A673 (cell line): ENCODE measurements at places on chromosomes 3 and 15. TPM values are rescaled to one million over a fixed set of nuclear protein-coding genes. Genes with fewer than 3 reads are reported as not detected.

The WDR49 gene
- not detected in 2 replicates for total RNA-seq

DNA sequence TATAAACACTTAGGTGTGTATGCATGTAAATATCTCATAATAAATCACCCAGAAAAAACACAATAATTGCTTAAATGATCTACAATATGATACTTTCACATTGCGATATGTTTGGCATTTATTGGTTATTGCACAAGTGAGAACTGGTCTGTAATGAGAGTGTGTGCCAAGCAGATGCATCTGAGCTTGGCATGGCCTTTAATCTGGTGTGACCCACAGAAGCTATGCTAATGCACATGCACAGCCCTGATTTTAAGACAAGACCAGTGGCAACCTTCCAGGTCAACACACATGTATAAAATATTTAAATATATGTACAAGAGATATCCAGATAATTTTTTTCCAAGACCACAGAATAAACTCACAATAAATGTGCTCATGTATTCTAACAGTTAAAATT, 42.7 kb downstream of the C2CD4A start:
- no peak for DNase-seq

DNA sequence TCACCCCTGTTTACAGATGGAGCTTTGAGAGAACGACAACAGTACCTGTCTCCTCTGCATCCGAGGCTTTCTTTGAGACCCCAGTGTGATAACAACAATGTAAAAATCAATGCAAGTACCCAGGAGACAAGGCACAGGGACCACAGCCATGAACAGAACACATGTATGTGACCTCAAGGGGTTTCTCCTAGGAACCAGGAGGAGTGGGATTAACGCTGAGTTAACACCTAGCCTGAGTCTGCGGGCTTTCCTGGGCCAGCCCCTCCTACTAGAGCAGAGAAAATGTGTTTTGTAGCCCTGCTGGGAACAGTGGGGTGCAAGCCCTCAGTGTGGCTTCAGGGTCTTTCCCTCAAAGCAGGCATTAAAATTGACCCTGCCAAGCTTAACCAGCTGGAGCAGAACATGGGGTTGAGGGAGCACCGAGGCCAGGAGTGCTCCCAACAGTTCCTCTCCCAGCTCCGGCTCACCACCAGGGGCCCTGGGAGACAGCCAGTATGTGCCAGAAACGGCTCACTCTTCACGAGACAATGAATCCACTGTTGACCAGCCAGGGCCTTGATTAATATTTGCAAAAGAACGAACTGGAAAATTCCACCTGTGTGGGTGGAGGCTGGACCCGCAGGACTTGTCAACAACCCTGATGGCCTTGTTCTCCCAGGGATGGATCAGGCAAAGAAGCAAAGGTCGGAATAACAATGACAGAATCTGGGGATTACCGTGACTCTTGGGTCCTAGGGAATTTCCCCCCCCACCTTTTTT, 3.6 kb downstream of the CHDH start:
- no peak for DNase-seq

The PLCH1 gene
- total RNA-seq, result 3.1 TPM in 2 replicates

The TNFAIP8L3 gene
- total RNA-seq, result 0.15 and 0.24 TPM in 2 replicates

The CX3CR1 gene
- not detected in 2 replicates for total RNA-seq
